ENCODE measurements at places on chromosomes 1 and 21.

GRCh38 chr1:154994269-154994587, 842 bp downstream of the LENEP start:
- no peak for DNase-seq

DNA sequence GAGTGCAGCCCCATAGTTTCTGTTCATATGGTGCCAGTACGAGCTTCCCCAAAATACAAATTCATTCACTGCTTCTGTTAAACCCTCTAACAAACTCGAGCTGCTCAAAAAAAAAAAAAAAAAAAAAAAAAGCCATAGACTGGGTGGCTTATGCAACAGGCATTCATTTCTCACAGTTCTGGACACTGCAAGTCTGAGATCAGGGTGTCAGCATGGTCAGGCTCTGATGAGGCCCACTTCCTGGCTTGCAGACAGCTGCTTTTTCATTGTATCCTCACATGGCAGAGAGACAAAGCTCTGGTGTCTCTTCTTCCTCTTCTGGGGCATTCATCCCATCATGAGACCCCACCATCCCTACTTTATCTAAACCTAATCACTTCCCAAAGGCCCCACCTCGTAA, 121.6 kb downstream of the PTBP2 start:
- no peak for DNase-seq

- no peak for DNase-seq
Measured at GRCh38 chr1:22527122-22527521, 36.2 kb upstream of the EPHA8 start.

- DNase-seq: no peak
Measured at GRCh38 chr21:26847921-26848320, 2.7 kb upstream of the ADAMTS1 start.

DNA sequence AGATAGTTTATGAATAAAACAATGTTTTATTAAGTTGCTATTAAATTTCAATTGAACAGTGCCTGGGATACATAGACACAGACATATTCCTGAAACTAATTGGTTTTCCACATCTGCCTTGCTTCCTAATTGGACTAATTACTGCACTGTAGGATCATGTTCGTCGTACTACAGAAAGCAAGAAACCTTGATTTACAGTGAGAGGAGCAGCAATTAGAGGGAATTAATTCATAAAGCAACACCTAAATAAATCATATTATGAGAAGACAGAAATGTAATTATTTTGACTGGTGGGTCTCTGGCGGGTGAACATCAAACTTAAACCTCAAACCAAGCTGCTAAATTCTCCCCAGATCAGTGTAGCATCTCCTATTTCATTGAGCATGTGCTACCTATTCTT, 124.6 kb upstream of the CAMK1G start:
- DNase-seq: no peak

- no peak for DNase-seq
Measured at GRCh38 chr1:167905182-167905581, 8.8 kb downstream of the ADCY10 start.

- no peak for DNase-seq
Measured at GRCh38 chr1:36771240-36771639, 263.1 kb downstream of the GRIK3 start.

DNA sequence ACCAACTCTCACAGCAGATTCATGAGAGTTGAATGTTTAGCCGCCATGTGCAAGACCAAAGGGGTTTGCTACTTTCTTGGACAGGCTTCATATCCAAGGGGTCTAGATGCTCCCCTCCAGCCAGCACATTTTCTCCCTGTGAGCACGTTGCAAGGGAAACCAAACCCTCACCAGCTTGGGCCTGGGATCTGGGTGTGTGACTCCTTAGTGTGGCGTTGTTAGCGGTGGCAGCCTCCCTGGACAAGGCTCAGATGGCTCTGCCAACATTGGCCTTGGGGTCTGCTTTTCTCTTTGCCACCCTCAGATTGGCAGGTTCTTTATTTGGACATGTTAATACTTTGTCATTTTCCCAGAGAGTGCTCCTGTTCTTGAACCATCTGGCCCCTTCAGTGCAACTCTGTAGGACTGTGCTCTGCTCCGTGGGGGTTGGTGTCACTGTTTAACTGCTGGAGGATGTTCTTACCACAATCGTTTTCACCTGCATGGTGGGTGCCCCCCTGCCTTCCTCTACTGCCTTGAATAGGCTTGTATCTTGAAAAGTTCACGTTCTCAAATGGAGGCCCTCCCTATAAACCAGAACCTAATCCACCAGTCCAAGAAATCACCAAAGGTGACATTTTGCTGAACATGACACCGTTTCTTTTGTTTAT, 13.4 kb downstream of the ABCG1 start:
- no peak for DNase-seq

DNA sequence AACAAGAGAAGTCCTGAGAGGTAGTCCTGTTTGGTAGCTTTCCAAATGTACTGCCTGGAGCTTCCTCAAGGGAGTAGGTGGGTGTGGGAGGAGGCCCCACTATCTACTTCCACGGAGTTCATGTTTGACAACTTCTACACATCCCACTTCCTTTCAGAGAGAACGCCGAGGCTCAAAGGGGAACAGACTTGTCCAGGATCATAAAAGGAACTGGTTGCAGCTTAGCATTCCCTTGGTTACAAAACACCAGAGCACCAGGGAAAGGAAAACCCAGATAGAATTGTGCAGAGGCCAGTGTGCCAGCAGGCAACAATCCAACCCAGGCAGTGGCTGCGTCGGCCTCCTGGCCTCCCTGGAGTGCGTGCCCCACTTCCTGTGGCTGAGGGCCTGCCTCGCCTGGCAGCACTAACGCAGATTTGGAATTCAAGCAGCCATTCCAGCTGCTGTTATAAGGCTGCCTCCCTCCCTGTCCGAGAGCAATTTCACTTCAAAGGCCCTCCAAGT, 4.2 kb upstream of the RAP1GAP start:
- no peak for DNase-seq

- no peak for DNase-seq
Measured at GRCh38 chr1:196655071-196655470, 3.2 kb downstream of the CFH start.

- no peak for DNase-seq
Measured at GRCh38 chr1:76543495-76543894, 323.8 kb upstream of the ST6GALNAC5 start.

DNA sequence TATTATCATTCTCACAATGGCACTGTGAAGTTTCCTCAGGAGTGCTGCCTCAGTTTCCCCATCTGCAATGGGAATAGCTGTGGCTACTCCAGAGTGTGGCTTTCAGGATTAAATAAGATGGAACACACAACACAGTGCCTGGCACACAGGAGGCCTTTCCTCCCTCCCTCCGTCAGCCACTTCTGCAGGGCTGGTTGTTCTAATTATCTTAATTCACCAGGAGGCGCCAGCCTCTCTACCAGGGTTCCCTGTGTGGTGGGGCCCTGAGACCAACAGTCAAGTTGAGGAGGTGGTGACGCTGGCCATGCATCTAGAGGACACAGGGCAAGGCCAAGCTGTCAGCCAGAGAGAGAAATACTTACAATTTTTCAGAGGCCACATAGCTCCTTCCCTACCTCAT, 6.3 kb upstream of the FOXO6 start:
- DNase-seq: no peak

DNA sequence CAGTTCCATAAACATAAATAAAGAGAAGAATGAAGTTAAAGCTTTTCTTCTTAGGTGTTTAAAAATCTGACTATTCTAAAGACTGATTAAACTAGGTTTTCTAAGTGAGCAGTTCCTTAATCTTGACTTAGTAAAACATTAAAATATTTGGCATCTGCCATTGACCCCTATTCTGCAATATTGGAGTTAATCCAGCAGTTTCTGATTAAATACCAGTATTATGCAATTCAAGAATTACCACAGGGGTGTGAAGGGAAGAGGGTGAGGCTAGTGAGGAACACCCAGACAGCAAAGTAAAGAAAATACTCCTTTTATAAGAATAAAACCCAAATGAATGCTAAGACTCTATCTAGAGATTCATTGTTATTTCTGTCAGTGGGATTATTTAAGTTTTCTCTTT, 40.9 kb downstream of the CLIC4 start:
- no peak for DNase-seq

DNA sequence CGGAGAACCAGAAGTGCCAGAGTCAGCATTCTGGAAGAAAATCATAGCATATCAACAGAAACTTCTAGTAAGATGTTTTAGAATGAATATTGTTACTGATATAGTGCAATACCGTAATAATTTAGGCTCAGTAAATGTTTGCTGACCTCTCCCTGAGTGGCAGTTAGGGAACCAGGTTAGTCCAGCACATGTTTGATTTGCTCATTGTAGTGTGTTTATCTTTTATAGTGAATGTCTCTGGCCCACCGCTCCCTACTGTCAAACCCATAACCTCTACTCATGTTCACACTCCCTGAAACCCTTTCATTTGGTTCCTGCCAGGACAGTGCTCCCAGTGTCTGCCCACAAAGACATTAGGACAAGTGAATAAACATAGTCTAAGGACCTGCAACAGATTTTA, 102.7 kb downstream of the ZP4 start:
- DNase-seq: no peak

GRCh38 chr1:162185314-162186025, 116.0 kb downstream of the NOS1AP start:
- DNase-seq: no peak

GRCh38 chr1:94156096-94156625, 35.2 kb upstream of the ABCA4 start:
- no peak for DNase-seq

DNA sequence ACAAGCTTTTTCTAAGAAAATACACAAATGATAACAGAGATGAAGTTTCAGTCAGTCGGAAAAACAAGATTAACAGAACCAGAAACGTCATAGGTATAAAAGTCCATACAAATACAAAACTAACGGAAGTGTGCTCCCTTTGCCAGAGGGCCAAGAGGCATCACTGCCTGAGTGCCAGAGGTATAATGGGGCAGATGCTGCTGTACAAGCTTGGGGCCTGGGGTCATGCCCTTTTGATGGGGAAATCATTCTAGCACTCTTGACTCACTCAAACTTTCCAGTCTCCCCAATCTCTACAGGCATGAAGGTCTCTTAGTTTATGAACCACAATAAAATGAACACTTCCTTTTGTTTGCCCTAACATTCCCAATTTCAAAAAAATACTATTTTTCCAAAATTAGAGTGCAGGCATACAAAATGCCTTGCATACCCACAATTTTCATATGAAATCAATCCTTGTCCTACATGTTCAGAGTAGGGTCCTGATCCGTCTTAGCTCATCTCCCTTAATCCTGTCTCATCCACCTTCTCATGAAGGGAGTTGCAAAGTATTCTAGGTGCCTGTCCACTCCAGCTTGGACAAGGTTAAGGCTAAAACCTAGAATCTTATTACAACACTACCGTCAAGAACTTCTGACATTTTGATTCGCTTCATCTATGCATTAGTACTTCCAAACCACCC, 1.5 kb downstream of the RPL22 start:
- DNase-seq: no peak

- DNase-seq: no peak
Measured at GRCh38 chr1:170303034-170303433, 157.3 kb downstream of the NTMT2 start.

GRCh38 chr1:170556917-170557316, 25.0 kb downstream of the GORAB start:
- DNase-seq: no peak

- no peak for DNase-seq
Measured at GRCh38 chr1:7045897-7046296, 260.6 kb downstream of the CAMTA1 start.

DNA sequence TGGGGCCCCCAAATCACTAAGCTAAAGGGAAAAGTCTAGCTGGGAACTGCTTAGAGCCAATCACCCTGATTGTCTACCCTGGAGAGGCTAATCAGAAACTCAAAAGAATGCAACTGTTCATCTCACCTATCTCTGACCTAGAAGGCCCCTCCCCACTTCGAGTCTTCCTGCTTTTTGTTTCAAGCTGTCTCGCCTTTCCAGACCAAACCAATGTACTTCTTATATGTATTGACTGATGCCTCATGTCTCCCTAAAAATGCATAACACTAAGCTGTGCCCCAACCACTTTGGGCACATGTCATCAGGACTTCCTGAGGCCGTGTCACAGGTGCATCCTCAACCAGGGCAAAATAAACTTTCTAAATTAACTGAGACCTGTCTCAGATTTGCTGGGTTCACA, 209.5 kb downstream of the APP start:
- DNase-seq: no peak

DNA sequence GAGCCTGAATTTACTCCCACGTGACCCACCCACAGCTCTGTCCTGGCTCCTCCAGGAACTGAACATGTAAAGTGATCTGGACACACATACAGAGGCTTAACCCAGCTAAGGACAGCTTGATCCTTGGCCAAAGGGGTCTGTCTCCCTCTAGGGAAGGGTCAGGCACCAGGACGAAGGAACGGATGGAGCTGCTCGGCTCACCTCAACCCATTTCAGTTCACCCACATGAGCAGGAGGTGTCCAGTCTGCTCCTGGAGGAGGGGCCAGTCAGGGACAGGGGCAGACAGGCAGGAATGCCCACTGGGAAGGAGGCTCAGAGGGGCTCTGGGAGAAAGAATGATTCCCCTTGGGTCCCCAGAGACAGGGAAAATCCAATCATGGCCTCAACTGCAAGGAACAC, 567.2 kb downstream of the PTPRU start:
- no peak for DNase-seq

Data from stimulated activated CD8-positive, alpha-beta memory T cell treated with anti-CD3 and anti-CD28 coated beads, Interleukin-12 subunit alpha, Interleukin-12 subunit beta, amount 100 ng/mL, for 4 hours (primary cell).